ENCODE measurements at places on chromosomes 13 and 19. TPM values are rescaled to one million over a fixed set of nuclear protein-coding genes. Genes with fewer than 3 reads are reported as not detected.

Gene PRSS57
- not detected for total RNA-seq

DNA sequence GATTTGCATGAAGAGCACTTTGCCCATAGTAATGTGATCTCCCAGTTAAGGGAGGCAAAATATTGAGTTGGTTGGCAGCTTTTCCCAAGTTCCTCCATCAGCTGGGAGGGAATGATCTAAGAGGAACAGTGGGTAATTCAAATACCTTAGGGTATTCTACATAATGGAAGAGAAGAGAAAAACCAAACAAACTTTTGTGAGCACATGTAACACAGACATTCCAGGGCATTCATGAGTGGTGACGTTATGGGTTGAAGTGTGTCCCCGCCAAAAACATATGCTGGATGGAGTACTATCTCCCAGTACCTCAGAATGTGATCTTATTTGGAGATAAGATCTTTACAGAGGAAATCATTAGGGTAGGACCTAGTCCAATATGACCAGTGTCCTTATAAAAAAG lies 220.1 kb downstream of the FOXO1 start:
- no peak for DNase-seq

DNA sequence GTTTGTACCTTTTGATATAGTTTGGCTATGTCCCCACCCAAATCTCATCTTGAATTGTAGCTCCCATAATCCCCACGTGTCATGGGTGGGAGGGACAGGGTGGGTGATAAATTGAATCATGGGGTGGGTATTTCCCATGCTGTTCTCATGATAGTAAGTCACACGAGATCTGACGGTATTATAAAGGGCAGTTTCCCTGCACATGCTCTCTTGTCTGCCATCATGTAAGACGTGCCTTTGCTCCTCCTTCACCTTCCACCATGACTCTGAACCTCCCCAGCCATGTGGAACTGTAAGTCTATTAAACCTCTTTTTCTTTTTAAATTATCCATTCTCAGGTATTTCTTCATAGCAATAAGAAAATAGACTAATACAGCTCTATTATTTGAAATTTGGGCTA lies 330.7 kb upstream of the ATXN8OS start:
- DNase-seq: no peak

GRCh38 chr19:42253245-42254088 lies 1.5 kb downstream of the ERF start:
- DNase-seq: peak; percentile 90

- no peak for DNase-seq
Observed at GRCh38 chr13:98571955-98572662, 4.8 kb downstream of the STK24 start.

- DNase-seq: no peak
Observed at GRCh38 chr13:52695856-52696255, 43.2 kb downstream of the SUGT1 start.

Measured in aorta (tissue), 5 donors.